ENCODE measurements at places on chromosomes 6 and 20.
A peak's percentile ranks its signal among the peaks of the same experiment; 100 is the strongest.

DNA sequence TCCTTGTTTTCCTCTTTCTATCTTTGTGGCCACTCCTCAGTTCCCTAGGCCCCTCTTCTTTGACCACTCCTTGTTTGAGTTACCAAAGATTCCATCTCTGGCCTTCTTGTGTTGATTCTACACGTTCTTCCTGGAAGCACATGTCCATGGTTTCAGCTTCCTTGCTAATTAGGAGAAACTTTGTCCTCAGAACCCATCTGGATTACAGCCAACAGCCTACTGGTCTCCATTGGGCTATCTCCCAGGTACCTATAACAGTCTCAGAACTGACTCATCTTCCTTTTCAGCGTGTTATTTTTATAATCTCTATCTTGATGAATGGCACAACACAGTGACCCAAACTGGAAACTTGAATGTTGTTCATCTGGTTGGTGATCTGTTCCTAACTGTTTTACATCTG, 17.5 kb downstream of the PTPRA start:
- DNase-seq = no peak

GRCh38 chr6:151733680-151734320, 73.7 kb upstream of the ESR1 start:
- no peak for DNase-seq

GRCh38 chr20:2922957-2923356, 49.7 kb downstream of the PTPRA start:
- no peak for DNase-seq

- no peak for DNase-seq
Measured at GRCh38 chr6:105641504-105641903, 238.6 kb upstream of the PREP start.

DNA sequence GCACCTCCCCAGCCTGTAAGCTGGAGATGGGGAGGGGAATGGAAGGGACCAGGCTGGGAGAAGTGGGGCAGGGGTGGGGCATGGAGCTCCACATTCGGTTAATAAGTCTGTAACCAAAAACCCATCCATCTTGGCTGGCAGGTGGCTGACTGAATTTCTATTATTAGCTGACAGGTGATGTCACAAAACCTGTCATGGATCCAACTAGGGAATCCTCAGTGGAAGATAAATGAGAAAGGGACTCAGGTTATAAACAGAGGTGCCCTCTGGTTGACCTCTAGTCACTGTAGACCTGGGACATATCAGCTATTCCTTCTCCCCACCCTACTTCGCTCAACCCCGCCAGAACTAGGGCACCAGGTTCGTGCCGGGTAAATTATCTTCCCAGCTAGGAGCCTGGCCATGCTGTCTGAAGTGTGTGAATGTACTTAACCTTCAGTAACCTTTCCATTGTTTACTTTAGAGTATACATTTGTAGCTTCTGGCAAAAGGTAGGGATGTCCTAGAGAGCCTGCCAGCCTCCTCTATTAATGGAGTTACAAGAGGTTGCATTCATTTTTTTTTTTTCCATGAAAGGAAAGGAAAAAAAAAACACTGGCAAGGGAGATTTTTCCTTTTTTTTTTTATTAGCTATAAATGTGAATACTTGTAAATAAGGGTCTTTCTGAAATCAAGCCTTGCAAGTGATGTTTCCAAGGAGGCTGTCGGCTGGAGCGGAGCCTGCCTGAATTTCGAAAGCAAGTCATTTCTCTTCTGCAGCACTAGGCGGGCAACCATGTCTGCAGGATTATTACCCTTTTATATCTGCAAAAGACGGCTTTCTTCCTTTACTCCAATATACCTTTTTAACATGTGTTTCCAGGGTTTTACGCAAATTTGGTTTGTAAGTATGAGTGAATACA, 135.9 kb downstream of the TMEM242 start:
- peak; percentile 84 for DNase-seq

DNA sequence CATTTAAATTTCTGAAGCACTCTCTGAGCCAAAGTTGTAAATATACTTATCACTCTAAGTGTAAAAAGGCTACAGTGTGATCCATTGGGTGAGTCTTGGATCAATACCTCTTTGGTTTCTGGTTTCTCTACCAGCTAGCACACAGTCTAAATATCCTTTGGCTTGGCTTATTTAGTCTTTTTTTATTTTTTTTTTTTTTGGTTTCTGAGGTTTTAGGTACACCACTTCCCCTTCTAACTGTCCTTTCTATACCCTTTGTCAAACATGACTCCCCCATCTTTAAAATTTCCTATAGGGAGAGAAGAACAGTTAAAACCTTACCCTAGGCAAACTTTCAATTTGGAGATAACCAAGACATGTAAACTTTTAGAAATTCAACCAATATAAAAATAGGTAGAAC, 379.0 kb downstream of the PHF3 start:
- no peak for DNase-seq

GRCh38 chr6:74334722-74335121, 638.7 kb downstream of the CD109 start:
- DNase-seq = no peak

DNA sequence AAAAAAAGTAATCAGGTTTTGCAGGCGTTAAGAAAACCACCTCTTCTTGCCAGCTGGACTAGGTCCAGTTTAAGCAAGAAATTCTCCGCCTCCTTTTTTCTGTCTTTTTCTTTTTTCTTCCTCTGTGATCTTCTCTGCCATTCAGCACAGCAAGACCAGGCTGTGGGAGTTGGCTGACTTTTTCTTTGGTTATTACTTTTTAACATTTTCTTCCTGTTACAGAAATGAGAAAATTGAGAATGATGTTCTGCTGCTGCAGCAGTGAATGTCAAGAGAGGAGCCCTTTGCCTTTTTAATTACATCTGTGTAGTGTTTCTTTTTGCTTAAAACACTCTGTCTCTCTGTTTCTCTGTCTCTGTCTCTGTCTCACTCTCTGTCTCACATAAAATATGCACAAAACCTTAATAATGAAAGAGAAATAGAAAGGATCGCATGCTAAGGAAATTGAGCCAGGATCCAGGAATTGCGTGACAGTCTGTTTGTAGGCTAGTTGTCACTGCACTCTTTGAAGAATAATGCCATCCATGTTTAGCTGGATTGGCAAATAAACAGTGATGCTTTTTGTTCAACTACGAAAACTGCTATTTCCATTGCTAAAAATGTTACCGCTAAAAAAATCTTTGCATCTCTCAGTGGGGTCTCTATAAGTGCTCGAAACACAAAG, 103.2 kb upstream of the SUPT3H start:
- DNase-seq = no peak

- DNase-seq = no peak
Measured at GRCh38 chr6:168390749-168391420, 50.1 kb upstream of the SMOC2 start.

DNA sequence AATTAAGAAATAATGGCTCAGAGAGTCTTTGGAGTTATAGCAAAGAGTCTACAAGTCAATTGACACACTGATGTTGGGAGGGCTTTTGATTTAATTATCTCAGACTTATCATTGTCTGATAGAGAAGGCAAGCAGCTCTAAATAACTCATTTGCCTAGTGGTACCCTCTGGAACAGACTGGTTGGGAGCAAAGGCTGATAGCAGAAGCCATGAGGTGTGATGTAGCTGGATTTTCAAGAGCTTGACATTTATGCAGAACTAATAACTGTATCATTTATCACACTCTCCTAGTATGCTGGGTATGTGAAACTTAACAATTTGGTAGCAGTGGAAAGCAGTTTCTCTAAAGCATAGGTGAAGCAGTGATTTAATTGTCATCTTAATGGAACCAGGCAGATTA, 380.6 kb downstream of the TENT5A start:
- no peak for DNase-seq

GRCh38 chr20:17749978-17750721, 50.4 kb downstream of the BANF2 start:
- DNase-seq = no peak

- DNase-seq = no peak
Measured at GRCh38 chr20:5862703-5863039, 87.7 kb downstream of the TRMT6 start.

DNA sequence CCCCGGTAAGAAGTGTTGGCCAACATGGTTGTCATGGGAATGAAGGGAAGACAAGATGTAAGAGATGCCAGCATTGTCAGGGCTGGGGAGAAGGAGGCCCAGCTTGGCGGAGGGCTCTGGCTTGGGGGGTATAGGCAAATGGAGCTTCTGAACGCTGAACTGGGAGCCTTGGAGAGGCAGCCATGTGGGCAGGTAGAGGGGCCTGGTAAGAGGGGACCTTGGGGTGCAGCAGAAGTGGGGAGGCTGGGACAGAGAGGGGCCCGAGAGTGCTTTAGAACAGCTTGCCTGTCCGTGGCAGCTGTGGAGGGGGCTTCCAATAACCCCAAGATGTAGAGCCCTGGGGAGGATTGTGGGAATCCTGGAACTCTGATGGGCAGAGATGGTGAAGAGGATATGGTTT, 3.0 kb downstream of the SLC22A1 start:
- DNase-seq = no peak

- DNase-seq = no peak
Measured at GRCh38 chr6:34595332-34596184, 39.4 kb upstream of the SPDEF start.

DNA sequence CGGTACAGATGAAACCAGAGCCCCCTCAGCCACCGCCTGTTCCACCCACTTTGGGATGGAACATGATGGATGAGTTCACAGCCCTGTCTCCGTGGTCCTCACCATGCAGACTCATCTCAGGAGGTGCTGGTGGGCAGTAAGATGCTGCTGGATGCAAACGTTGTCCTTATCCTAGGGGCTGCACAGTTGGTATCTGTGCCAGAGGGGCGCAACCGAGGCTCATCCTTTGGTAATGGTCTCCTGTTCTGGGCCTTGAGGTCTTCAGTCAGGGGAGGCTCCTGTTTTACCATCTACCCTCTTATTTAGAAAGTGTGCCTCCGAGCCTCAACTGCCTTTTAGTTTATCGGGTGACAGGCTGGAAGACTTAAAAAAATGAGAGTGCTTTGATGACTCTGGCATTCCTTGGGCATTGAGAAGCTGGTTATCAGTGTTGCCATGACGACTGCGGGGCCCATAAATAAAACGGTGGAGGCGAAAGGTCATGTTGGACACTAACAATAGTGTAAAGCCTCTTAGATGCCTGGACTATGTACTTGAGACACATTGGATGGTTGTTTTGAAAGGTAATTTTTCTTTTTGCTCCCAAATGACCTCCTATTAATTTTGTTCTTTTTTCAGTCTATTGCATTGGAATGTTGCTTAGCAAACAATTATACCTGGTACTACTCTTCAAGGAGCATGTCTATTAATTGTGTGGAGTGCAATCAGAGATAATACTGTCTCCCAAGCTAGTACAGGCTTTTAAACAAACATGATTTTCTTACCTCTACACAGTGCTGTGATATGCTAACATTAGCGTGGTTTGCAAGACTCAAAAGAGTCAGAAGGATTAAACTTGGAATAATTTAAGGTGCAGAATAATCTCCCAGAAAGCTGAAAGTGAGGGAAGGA, 74.2 kb upstream of the DSP start:
- DNase-seq = no peak

GRCh38 chr6:36997811-36998722, 7.4 kb upstream of the FGD2 start:
- DNase-seq = no peak

DNA sequence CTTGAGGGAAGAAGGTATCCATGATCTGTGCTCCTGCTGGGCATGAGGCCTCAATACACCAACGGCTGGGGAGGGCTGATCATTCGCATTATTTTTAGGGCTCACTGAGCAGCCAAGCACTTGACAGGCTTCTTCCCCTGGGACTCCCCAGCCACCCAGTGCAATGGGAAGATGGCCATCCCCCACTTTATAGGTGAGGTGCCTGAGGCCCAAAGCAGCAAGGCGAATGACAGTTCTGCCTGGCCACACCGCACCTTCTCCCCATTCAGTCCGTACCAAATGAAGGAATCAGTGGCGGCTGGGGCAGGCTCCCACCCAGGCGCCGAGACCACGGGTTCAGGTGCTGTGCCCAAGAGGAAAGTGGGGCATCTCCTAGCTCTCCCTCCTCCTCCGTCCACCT, 4.4 kb upstream of the FAM209A start:
- DNase-seq = no peak

GRCh38 chr6:33160728-33161344, 31.4 kb downstream of the COL11A2 start:
- DNase-seq = no peak

DNA sequence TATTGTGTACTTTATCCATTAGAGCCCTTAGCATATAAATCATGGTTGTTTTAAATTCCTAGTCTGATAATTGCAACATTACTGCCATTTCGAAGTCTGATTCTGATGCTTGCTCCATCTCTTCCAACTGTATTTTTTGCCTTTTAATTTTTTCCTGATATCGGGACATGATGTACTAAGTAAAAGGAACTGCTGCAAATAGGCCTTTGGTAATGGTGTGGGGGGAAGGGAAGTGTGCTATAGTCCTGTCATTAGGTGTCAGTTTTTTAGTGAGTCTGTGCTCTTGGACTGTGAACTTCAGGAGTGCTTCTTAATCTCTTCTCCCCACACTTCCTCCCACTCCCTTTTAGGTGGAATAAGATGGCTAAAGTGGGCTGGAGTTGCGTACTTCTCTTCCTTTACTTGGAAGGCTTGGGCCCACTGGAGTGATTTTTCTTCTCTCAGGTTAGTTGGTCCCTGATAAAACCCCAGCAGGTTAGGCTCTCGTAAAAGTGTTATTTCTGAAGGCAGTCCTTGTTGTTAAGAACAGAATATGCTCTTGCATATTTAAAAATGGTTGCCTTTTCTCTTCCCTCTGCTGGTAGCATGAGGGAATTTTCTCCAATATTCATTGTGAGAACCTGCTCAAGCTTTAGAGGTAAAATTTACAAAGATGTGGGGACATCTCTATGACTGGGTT, 18.1 kb downstream of the STXBP5 start:
- DNase-seq = no peak

DNA sequence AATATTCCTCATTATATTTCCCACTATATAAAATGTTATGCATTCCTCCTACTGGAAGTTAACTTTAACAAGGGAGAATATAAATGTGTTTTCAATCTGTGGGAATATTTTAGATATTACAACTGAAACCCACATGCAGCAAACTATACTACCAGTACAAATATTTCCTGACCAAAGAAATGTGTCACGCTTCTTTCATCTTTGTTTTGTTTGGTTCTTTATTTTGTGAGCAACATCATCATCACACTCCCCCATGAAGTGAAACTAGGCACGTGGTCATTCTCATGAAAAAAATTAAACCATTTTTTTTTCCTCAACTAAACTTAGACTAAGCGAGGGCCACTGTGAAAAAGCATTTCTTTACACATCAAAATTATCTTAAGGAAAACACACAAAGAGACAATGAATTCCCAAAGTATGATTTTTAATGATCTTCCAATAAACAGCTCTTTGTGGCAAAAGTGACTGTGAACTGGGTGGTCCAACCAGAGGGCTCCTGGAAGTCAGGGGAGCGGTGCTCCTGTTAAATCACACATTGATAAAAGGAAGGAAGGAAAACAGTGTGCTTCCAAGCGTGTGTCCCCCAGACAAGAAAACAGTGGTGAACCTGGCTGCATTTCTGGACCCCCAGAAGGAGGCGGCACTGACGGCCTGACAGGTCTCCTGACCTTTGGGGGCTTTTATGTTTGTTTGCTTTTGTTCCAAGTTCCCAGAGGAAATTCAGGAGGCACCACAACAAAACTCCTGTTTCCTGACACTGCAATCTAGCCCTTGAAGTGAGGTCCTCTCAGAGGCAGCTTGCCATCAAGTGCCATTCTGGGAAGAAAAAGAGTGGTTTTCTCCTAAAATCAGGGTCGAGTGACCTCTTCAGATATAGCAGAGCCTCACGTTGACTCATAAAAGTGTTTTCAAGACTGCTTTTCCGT, 166.8 kb upstream of the FOXQ1 start:
- DNase-seq = no peak

GRCh38 chr6:123616942-123617341, 19.8 kb downstream of the TRDN start:
- no peak for DNase-seq
